ENCODE measurements at places on chromosomes 13 and 19.
A peak's percentile ranks its signal among the peaks of the same experiment; 100 is the strongest.

GRCh38 chr13:23871616-23872220 is 17.5 kb downstream of the MIPEP start:
- DNase-seq: peak; percentile 66

- peak; percentile 83 for DNase-seq
Observed at GRCh38 chr19:34067861-34068271, 104.4 kb upstream of the LSM14A start.

- peak; percentile 11 for DNase-seq
Observed at GRCh38 chr19:35247526-35248309, 1.1 kb upstream of the LSR start.

- peak; percentile 44 for DNase-seq
Observed at GRCh38 chr13:67229481-67230403, at the start of gene PCDH9. PCDH9 (minus strand) TSS chr13:67230336; CDS start chr13:67228440, 1,896 bp downstream.

DNA sequence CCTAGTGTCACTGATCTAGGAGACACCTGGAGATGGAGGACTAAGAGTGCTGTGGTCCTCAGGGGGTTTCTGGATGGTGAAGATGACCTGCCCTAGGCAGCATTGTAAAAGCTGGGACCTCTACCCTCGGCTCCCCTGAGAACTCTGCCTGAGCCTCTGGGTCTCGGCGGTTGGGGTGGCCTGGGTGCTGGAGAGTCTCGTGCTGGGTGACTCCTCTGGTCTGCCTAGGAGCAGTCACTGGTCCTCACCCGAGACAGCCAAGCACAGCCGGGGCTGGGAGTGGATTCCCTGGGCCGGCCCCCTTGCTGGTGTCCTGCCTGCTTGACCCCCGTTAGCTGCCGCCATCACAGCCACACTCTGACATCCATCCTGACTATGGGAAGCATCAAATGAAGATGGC is 6.7 kb downstream of the KCTD15 start:
- no peak for DNase-seq

DNA sequence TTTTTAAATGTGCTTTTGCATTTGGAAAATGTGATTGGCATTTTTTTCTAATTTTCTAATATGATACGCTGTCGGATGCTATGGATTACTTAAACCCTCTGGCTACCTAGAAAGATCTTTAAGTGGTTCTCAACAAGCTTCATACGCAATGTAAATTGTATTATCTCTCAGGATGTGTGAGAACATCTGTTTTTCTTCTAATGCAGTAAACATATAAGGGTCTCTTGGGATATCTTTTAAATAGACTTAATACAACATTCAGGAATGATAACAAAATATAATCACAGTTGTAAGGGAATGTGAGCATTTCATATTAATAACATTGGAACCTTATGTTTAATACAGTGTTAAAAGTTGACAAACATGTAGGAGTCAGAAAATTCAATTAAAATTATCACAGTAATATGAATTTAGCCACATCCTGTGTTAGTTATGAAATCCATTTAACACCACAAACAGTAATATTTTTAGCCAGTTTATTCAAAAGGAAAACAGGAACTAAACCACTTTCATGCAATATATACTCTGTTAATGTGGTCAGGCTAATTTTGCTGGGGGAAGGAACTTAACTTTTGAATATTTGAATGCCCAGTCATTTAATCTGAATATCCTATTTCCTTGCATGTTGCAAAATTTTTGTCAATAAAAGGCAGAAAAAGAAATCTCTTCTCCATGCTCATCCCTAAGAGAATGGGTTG is 15.0 kb upstream of the ALOX5AP start:
- DNase-seq: peak; percentile 35

DNA sequence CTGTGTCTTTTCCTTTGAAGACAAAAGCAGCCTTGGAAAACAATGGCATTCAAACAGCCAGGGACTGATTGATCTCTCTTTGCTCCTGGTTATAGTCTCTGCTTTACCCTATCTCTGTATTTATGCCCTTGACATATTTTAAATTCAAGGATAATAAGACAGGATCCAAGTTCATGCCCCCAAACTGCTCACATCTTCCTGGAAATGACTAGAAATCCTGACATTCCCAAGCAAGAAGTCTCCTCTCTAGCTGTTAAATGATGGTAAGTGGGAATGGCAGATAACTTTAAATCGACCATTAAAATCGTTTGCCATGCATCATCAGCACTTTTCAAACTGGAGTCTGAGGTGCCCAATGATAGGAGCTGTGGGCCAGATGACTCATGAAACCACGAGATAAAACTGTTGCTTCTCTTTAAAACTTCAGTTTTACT is 435.6 kb downstream of the FOXO1 start:
- DNase-seq: peak; percentile 6

- DNase-seq: peak; percentile 37
Observed at GRCh38 chr13:92994056-92994455, 232.6 kb upstream of the GPC6 start.

DNA sequence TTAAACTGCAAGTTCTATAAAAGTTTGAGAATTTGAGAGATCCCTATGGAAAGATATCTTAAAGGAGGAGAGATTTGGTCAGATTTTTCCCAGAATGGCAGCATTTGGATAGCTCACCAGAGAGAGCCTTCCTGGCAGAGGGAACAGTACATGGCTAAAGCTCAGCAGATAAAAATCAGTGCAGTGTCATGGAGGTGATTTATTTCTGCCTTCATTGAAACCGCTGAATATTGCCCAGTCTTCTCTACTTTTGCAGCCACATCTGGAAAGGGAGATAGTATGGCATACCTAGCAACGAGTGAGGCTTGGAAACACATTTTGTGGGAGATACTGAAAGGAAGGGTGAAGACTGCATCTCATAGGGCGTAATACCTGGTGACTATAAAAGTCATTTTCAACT is 155.2 kb downstream of the RFC3 start:
- DNase-seq: no peak

- no peak for DNase-seq
Observed at GRCh38 chr19:29761575-29762232, 46.6 kb upstream of the C19orf12 start.

- peak; percentile 22 for DNase-seq
Observed at GRCh38 chr13:33069365-33069764, 53.1 kb downstream of the KL start.

DNA sequence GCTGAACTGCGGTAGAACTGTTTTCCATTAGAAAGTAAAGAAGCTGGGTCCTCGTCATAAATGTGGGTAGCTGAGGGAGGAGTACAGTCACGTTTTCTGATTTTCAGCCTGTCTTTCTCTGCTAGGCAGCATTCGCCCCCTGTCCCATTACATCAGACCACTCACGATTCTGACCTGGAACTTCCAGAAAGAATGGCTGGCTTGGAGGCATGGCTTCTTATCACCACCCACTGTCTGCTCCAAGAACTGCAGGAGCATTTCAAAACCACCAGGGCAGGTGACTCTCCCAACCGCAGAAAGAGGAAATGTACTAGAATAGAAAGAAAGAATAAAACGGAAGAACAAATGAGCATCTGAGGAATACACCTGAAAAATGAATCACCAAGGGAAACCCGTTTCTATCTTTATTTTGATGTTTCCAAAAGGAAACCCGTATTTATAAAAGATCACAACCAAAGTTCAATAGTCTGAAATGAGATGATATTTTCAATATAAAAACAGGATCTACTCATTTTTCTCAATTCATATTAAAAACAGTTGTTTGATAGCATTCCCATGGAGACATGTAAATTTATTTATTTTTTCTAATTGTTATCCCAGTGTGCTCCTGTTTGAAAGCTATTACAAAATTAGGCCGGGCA is 22.1 kb upstream of the POMP start:
- peak; percentile 90 for DNase-seq

DNA sequence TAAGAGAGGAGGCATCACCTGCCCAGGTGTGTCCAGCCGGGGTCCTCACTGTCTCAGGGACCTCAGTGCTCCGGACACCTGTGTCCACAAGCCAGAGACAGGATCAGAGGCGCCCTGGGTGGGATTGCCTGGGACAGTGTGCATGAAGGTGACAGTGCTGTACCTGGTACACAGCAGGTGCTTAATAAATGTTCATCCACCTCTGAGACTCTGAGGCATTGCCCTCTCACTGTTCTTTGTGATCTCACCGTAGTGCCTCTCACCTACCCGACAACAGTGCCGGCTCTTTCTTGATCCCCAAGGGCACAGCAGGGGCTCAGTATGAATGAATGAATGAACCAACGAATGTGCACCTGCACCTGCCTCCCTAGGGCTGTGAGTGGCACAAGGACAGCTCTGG is 9.2 kb downstream of the RDH13 start:
- DNase-seq: no peak

DNA sequence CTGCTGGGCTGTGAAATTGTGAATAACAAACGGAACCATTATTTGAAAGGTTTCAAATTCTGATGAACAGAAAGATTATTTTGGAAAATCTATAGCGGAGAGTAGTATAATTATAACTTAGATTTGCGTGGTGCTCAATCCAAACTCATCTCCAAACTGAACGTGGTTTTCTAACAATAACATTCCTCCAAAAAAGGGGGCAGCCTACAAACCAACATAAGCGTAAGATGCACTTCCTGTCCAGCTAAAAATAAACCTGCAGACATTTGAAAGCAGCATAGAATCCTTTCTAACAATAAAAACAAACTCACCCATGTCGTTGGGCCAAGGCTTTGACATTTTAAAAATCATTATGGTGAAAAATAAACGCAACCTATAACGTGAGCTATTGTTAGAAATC is 178.4 kb downstream of the COL4A1 start:
- no peak for DNase-seq

GRCh38 chr19:46431824-46432223 is 3.1 kb upstream of the PNMA8C start:
- no peak for DNase-seq

DNA sequence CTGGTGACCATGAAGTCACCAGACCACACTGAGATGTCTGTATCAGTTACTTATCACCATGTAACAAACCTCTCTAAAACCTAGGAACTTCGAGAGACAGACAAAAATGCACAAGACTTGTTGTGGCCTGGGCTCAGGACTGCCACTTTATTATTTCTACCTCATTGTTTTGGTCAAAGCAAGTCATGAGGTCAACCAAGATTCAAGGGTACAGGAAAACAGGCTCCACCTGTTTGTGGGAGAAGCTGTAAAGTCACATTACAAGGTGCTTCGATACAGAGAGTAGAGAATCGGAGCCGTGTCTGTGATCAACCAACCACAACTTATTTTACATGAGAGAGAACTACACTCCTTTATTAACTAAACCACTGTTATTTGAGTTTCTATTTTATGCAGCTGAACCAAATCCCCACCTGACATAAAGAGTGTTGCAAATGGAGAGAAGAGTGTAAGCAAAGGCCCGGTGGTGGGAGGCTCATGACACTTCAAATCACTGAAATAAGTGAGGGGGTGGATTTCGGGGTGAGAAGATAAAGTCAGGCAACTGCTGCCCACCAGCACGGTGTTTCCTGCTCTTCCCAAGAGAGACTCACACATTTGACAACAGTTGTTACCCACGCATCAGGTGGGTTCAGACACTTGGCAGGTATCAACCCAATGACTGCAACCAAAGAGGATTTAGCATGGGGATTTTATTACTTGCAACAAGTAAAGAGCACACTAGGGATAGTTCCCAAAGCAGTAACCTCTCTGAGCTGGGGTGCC is 39.0 kb upstream of the IGSF23 start:
- DNase-seq: no peak

GRCh38 chr19:38252385-38252784 is 3.8 kb downstream of the PPP1R14A start:
- DNase-seq: no peak

DNA sequence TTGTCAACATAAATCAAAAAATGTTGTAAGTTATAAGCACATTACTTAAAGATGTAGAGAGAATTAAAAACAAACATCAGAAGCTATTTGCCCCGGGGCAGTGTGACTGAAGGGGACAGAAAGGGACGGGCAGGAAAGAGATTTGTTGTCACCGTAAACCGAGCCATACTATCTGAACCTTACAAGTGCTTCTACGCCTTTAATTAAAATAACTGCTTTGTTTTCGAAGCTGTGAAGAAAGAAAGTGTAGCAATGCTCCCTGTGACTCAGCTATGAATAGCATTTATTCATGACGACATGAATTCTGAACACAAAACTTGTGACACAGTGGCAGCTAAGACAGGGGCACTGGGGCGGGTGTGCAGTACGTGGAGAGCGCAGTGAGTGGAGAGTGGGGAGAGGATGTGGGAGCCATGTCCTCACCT is 30.0 kb downstream of the ZNF787 start:
- peak; percentile 43 for DNase-seq

DNA sequence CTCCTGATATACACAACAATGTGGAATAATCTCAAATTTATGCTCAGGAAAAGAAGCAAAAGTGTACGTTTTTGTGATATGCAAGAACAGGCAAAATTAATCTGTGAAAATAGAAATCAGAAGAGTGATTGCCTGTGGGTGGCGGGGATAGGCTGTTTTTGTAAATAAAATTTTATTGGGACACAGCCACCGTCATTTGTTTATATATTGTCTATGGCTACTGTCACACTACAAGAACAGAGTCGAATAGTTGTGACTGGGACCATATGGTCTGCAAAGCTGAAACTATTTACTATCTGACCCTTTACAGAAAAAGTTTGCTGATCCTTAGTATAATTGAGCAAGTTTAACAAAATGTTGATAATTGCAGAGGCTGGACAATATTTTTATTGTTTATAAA is 269.5 kb upstream of the HTR2A start:
- no peak for DNase-seq

DNA sequence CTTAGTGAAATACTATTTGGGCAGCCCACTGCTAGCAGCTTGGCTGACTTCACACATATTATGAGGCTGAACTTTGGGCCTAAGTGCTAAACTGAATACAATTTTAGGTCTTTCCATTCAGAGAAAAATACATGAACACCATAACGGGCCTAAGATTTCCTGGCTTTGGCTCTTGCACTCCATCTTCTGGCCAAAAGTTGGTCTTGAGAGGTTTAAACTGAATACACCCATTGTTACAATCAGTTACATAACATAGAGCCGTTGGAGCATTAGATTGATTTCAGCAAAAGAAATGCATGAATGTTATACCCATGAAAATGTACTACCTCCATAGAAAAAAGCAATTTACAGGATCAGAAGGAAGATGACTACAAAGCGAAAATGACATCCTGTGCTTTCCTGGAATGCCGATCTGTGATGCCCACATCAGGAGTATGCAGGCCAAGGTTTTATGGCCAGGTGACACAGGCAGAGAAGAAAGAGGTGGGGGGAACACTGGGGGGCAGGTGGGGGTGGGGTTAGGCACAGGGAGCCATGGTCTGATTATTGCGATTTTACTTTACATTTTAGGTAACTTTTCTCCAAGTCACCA is 11.1 kb upstream of the SHISA2 start:
- DNase-seq: peak; percentile 55

GRCh38 chr13:85799097-85799582 is at the start of gene SLITRK6:
SLITRK6 (minus strand) TSS chr13:85799419; CDS start chr13:85796508, 2,911 bp downstream.
- peak; percentile 80 for DNase-seq

GRCh38 chr13:87696458-87696857 is 25.3 kb downstream of the SLITRK5 start:
- DNase-seq: no peak

- DNase-seq: no peak
Observed at GRCh38 chr13:40187841-40188591, 478.4 kb downstream of the FOXO1 start.

- peak; percentile 81 for DNase-seq
Observed at GRCh38 chr19:9323557-9323918, 441 bp upstream of the ZNF559 start.

Data from ELR (cell line).